ENCODE measurements at places on chromosomes 3 and 15.

DNA sequence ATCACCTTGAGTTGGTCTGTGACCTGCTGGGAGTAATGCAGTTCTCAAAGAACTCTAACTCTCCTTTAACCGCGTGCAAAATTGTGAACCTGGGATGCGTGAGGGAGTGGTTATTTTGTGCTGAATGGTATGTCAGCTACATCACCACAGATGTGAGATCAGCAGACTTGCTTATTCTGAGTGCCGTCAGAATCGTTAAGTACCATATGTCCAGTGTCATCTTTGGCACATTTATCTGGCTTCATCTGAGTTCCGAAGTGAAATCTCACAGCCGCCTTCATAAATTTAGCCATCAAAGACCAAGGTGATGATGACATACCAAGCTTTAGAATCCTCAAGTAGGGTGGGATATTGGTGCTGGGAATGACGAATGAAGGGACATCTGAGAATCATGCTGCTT, 347.2 kb upstream of the TPRG1 start:
- DNase-seq: no peak

DNA sequence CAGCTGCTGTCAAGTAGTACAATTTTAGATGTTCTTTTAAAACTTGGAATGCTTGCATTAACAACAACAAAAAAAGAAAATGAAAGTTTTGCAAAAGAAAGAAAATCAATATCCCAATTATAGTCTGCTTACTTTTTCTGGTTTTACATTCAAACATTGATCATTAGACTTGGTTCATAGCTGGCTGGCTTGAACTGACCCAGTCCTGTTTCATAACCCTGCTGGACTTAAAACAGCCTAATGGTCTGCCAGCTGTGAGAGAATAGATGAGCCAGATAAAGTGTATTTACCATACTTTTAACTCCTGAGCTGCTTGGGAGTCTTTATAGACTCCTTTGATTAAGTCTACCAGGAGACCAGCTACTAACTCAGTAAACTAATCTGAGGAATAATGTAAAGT, 59.2 kb downstream of the PIAS1 start:
- DNase-seq: no peak

DNA sequence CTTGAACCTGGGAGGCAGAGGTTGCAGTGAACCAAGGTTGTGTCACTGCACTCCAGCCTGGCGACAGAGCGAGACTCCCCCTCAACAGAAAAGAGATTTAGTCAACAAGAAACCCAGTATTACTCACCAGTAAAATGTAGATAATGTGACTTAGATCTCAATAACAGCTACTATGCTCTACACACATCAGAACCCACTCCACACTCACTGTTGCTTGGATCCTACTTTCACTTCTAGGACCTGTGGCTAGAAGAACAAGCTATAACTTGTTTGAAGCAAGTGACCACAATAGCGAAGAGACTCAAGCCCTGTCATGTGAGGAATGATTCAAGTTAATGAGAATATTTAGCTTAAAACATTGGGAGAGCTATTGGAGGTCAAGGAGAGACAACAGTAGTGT, 100.7 kb downstream of the ANXA2 start:
- no peak for DNase-seq

GRCh38 chr15:99476413-99477222, 89.2 kb upstream of the MEF2A start:
- DNase-seq: peak; percentile 32

DNA sequence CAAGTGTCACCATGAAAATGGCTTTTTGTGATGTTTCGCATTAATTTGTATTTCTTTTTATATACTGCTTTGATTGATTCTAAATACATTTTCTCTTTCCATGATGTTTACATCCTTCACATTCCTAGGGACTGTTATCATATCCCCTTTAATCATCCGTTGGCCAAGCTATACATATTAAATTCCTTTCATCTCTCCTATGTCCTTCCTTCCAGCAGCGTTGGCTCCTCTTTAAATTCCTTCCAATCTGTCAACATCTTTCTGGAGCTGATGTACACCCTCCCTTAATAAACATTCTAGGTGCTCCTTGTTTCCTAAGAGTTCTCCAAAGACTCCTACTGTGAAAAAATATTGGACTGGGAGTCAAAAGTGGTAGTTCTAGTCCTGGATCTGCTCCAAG, 87.8 kb downstream of the IGF2BP2 start:
- DNase-seq: no peak

DNA sequence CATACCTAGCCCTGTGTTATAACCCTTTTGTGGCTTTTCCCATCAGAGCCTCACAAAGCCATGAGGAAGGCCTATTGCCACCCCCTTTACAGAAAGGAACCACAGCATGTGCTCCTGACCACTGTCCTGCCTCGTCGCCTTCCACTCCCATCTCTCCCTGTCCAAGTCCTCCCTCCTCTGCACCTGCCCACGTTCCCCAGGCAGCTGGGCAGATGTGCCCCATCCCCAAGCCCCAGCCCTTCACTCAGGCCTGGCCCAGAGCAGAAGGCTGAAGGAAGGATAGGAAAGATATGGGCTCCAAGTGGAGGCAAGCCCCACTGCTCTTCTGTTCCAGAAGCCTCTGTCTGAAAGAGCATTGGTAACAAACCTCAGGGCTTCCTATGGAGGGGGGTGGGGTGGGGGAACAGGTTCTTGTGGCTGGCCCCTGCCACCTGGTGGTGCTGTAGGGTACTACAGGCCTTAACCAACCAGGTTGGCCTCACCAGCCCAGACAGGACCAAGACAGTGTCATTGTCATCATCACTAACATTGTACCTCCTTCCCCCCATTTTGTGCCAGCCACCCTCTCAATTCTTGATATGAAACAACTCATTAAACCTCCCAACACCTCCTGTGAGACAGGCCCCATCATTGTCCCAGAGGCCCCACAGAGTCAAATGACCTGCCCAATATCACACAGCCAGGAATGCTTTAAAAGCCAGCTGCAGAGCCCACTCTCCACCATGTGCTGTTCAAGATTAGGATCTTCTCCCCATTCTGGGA, 10.0 kb downstream of the POC1A start:
- peak; percentile 74 for DNase-seq

DNA sequence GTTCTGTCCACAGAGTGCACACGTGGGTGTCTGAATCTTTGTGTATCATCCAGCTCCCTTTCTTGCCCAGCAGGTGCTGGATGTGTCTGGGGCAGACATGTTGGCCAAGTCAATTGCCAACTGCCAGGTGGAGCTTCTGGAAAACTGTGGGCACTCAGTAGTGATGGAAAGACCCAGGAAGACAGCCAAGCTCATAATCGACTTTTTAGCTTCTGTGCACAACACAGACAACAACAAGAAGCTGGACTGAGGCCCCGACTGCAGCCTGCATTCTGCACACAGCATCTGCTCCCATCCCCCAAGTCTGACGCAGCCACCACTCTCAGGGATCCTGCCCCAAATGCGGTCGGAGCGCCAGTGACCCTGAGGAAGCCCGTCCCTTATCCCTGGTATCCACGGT, 12.5 kb upstream of the RPP14 start:
- DNase-seq: peak; percentile 45

GRCh38 chr3:32184187-32184730, 54.2 kb upstream of the CMTM8 start:
- no peak for DNase-seq

DNA sequence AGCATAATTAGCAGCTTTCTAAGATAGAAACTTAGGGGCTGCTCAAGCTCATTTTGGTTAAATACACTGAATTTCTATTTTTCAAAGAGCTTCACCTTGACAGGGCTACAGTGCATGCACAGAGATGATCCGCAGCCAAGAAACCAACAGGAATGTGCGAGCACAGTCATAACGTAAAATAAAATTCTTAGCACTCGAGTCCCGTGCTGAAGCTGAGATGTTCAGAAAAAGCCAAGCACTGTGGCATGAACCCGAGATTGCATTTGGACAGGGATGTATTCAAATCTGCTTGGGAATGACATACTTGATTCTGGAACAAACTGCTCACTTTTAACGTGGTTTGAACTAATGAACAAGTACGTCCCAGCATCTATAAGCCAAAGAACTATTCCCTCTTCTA, 340.3 kb downstream of the FOXP1 start:
- DNase-seq: no peak

DNA sequence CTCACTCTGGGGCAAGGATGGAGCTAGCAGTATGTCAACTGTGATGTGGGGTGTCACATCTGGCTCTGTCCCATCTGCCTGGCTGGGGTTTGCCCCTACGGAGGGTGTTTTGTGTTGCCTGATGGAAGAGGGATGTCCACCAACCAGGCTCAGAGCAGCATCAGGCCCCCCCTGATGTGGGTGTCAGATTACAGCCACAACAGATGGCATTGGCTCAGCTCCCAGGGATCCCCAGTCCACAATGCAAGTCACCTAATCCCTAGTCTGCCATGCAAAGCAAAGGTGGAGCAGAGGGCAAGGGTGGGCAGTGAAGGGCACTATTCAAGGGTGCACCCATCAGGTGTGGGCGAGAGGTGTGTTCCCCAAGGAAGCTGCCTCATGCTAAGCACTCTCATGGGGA, 48.9 kb upstream of the AMOTL2 start:
- no peak for DNase-seq

DNA sequence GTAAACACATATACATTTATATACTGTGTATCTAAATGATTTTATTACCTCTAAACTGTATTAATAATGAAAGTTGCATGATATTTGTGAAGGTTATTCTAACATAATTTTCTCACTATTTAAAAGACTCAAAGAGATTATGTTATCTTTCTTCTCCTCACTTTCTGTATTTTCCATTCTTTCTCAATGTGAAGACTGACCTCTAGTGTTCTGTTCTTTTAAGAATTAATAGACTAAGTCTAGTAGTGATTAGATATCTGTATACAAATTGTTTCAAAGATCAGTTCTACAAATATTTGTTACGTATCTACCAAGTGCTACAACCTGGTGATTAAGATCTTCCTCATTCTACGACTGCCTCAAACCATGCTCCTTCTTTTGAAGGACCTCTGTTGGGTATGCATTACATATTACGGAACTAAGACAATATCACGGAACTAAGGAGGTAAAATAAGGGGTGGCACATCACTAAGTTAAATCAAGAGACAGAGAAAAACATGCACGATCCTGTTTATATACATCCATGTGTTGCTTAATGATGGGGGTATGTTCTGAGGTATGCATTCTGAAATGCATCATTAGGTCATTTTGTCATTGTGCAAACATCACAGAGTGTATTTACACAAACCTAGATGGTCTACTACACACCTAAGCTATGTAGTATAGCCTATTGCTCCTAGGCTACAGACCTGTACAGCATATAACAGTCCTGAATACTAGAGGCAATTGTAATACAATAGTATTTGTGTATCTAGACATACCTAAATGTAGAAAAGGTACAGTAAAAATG, 161.5 kb upstream of the KBTBD8 start:
- peak; percentile 35 for DNase-seq

GRCh38 chr3:43455233-43455632, 166.6 kb downstream of the ANO10 start:
- no peak for DNase-seq

GRCh38 chr3:179016979-179017670, 54.5 kb downstream of the ZMAT3 start:
- DNase-seq: no peak

DNA sequence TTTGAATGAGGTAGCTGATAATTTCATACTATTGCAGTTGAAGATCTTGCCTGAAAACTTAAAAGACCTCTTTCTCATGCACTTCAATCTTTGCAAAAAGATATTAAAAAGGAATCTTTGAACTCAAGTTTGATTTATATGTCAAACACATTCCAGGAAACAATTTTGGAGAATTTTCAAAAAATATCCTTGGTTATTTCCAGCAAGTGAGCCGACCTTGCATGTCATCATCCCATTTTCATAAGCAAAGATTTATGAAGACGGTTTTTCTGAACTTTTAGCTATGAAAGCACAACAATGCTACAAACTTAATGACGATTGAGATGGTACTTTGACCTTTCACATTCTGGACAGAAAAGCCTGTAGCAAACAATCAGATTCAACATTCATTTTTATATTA, 95.6 kb downstream of the RFX7 start:
- DNase-seq: no peak

- no peak for DNase-seq
These were observed 507.0 kb downstream of the ZPLD1 start for GRCh38 chr3:102941786-102942185.

DNA sequence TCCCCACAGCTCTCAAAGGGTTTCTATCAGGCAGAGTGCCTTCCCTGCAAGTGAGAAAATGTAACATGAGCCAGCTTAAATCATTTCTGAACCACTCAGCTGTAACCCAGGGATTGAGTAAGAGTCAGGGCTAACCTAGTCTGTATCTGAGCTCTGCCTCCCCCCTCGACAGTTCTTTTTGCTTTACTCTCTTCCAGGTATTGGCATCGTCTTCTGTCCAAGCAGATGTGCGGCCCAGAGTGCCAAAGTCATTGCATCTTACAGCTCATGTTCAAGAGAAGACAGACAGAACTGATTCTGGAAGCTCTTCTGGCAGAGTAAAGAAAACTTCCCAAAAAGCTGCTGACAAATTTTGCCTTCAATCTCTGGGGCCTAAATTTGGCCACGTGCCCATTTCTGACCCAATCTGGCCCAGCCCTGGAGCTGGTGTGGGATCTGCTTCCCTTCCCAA, 74.8 kb downstream of the ABHD5 start:
- DNase-seq: no peak

Data from midbrain (tissue), 1 donor.